Lung (tissue), 17 donors: ENCODE measurements at places on chromosomes 4 and X. TPM values are rescaled to one million over a fixed set of nuclear protein-coding genes. Genes with fewer than 3 reads are reported as not detected.

The DBET gene
- total RNA-seq: not detected

GRCh38 chrX:13000301-13000811, 25.4 kb downstream of the TMSB4X start:
- H3K36me3 ChIP-seq: no peaks in the 10 kb centered on the region
- no peak overlapping the region for H3K4me3 ChIP-seq
- peaks cover 3% of the 10 kb centered on the region for H3K4me1 ChIP-seq
- no peak for DNase-seq
- H3K27me3 ChIP-seq: no peaks in the 10 kb centered on the region
- H3K27ac ChIP-seq: no peak overlapping the region

DNA sequence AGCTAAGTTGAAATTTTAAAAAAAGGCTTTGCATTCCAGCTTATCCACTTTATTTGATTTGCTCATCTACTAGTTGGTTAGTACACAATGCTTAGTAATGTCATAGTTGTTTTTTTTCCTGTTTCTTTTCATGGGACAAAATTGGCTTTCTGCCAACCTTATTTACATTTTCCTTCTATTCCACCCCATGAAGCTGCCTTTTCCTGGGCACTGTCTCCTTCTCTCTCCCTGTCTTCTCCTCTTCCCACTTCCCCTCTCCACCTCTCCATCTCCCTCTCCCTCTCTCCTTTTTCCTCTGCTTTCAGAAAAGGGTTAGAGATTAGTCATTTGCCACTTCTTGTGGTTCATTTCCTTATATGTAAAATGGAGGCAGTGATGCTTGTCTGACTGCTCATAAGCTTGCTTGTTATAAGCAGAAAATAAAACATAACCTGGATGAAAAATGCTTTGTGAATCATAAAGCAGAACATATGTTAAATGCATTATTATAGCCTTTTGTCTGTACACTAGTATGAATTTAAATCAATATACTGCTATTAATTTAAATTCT, 181.9 kb downstream of the CEP135 start:
- H3K27me3 ChIP-seq: no peaks in the 10 kb centered on the region
- H3K4me3 ChIP-seq: no peak overlapping the region
- no peak overlapping the region for H3K27ac ChIP-seq
- no peak for DNase-seq
- H3K36me3 ChIP-seq: no peaks in the 10 kb centered on the region

DNA sequence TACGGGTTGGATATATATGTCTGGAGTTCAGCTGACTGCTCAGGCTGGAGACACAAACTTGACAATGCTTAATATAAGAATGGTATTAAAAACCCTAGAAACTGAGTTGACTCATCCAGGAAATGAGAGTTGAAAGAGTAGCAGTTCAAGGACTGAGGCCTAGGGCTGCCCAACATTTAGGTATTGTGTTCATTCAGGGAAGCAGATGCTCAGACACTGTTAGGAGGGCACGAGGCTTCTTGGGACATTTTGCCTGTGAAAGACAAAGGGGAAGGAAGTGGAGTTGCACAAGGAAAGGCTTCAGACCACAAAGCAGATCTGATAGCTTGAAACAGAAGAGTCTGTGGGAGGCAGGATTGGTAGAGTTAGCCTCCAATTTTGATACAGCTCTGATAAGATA, 52.0 kb upstream of the HS3ST1 start:
- H3K27me3 ChIP-seq: no peaks in the 10 kb centered on the region
- no peak for DNase-seq
- H3K27ac ChIP-seq: no peak overlapping the region
- no peaks in the 10 kb centered on the region for H3K4me1 ChIP-seq
- H3K36me3 ChIP-seq: no peaks in the 10 kb centered on the region
- H3K4me3 ChIP-seq: no peak overlapping the region
